ENCODE measurements at places on chromosomes 12 and 14.

DNA sequence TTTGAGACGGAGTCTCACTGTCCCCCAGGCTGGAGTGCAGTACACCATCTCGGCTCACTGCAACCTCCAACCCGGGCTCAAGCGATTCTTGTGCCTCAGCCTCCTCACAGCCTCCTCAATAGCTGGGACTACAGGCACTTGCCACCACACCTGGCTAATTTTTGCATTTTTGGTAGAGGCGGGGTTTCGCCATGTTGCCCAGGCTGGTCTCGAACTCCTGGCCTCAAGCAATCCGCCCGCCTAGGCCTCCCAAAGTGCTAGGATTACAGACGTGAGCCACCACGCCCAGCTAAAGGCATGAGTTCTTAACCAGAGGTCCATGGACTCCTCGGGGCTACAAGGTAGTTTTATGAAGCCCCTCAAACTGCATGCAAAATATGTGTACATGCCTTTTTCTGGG lies 2.1 kb downstream of the SARNP start:
- DNase-seq, result no peak

DNA sequence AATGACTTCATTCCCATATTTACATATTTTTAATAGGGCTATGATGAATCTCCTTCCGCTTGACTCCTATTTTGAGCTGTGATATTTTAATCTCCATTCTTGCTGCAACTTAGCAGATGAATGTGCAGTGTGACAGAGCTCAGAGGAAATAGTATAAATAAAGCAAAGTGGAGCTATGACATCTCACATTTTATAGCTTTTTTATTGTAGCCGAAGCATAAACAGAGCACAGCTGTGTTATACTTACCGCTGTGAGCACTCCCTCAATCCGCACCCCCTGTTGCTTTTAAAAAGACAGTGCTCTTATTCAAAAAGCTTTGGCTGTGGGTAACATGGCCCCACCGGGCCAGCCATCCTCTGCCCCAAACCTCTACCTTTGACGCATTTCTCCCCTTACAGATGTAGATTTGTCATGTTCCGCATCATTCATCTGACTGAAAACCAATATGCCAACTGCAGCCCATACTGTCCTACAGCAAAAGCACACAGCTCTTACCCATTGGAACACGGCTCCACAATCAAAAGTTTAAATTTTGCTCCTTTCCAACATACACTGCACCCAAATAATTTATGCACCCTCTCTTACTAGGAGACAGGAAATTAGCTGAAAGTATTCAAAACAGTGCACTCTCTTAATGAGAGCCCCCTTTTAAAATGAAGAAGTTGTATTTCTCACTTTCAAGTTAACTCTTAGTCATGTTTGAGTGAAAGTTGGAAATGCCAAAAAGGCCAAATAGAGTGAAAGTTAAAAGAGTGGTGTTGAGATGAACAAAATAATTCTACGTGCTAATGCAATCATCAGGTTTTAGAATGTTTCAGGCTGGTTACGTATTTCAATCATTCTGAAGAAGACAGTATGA lies 429.3 kb upstream of the SOX5 start:
- DNase-seq, result no peak

DNA sequence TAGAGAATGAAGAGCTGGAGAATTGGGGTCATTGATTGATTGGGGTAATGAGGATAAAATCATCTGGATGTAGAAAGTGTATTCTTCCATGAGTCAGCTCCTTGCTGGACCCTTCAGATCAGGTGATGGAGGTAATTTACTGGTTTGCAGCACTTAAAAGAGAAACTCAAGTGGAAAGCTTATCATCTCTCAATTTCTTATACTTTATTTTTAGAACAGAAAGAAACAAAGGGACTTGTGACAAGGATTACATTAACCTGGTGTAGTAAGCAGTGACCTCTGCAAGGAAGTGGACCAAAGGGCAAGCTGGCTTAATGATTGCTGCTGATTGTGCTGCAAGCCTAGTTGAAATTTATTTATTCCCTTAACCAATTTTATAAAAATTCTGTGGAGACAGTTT lies 405.0 kb downstream of the TRHDE start:
- no peak for DNase-seq

- DNase-seq, result no peak
Measured at GRCh38 chr14:93549595-93549994, 118.9 kb downstream of the UNC79 start.

DNA sequence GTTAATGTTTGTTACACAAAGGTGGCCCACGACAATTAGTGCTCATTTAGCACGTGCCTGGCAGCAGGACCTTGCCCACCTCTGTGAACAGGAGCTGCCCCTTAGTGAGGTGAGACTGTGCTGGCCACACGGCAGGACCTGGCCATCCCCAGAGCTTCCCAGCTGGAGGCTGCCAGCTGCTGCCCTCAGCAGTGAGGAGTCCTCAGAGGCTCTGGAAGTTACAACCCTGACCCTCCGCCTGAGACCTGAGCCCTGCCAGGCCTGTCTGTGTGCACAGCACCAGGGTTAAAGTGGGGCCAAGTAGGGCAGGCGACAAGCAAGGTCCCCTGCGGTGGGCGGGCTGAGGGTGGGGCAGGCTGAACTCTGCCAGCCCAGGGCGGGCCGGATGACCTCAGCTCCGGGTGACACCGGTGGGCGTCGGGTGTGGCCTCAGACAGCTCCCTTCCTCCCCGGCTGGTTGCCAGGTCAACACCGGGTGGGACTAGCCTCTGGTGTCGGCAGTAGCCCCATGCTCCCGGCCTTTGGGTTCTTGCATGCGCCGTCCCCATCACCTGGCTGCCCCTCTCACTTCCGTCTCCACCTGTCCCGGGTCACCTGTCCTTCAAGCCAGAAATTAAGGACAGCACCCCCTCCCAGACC lies 9.2 kb upstream of the LBHD2 start:
- no peak for DNase-seq

Data from GDM1 (cell line).